Stimulated activated CD4-positive, alpha-beta T cell treated with anti-CD3 and anti-CD28 coated beads, Interleukin-4, amount 100 ng/mL, for 48 hours (primary cell): ENCODE measurements at places on chromosomes 6 and 20.
A peak's percentile ranks its signal among the peaks of the same experiment; 100 is the strongest.

DNA sequence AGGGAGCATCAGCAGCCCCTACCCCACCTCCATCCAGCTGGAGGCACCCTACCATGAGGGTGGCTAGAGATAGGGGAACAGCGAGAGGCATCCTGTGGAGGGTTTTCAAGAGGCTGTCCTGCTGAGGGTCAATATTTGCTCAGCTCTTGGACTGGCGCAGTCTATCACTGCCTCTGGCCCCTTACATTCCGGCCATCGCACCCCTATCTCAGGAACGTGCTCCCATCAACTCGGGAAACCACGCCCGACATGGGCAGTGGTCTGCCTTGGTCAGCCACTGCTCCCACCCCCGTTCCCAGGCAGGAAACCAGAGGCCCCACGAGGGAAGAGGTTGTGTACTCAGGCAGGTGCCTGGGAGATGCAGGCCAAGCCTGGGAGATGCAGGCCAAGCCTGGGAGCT lies 57.9 kb downstream of the VEGFA start:
- no peak for DNase-seq

DNA sequence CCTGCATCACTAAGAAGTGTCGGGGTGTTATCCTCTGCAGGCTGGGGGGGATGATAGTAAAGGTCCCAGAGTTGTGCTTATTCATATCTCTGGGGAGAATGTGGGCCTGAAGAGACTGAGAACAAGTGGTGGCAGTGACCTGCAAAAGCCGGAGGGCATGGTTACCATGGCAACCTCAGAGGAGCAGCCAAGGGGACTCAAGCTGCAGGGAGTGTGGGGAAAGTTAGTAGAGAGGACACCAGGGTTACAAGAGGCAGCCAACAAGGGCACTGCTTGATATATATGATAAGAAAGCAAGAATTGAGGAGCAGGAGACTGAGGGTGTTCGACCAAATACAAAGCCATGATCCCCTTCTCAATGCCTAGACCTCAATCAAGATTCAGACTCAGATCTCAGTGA lies 46.1 kb downstream of the HLA-F start:
- DNase-seq: no peak

DNA sequence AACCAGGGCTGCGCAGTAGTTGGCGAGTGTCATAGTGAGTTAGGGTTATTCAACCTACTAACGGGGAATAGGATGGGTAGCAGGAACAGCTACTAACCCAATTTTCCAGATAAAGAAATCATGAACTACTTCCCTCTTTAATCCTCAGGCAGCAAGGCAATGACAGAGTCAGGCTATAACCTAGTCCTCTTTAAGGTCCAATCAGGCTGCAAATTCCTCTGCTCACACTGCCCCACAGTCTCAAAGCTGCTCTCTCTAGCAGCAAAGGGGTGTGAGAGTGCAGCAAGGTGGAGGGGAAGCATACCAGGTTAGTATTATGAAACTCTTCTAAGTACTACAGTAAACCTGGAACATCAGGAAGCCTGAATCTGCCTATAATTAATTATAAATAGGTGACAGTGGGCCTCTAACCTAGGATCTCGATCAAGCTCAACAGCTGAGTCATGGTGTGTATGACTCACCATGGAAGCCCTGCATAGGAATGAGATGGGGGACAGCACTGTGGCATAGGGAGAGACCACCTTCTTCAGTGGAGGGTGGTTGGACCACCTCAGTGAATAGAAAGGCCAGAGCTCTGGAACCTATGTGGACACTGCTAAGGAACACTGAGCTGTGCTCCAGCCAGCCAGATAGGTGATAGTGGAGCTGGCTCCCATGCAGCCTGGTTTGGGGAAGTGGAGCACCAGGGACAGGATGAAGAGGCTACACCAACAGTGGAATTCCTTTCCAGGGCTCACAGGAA lies 7.9 kb downstream of the PEX6 start:
- DNase-seq: no peak

DNA sequence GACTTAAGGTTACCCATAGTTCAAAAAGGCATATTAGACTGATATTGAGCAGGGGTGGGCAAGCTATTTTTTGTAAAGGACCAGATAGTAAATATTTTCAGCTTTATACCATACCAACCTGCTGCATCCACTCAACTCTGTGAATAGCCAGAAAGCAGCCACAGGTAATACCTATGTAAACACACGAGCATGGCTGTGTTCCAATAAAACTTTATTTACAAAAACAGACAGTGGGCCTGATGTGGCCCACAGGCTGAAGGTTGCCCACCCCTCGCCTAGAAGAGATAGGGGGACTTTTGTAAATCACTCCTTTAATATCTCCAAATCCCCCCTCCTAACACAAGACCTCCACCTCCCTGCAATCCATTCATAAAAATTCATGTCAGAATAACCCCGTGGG lies 64.4 kb downstream of the PSMG4 start:
- no peak for DNase-seq

DNA sequence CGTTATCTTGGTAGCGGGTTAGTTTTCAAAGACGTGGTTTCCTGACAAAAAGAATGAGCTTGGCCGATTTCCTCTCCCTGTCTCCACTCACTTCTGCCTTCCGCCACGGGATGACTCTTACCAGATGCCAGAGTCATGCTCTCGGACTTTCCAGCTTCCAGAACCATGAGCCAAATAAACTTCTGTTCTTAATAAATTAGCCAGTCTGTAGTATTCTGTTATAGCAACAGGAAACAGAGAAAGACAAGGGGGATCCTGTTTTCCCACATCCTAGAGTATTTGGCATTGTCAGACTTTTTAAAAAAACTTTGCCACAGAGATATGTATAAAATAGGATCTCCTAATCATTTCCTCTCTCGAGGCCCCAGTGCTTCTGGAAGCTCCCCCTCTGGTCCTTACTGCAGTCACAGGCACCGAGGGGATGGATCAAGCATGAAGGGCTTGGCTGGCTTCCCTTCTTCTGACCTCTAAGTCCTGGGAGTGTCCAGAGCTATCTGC lies 84.9 kb upstream of the NAA20 start:
- no peak for DNase-seq

- DNase-seq: no peak
These were observed 428.0 kb downstream of the DHX35 start for GRCh38 chr20:39390186-39390585.

DNA sequence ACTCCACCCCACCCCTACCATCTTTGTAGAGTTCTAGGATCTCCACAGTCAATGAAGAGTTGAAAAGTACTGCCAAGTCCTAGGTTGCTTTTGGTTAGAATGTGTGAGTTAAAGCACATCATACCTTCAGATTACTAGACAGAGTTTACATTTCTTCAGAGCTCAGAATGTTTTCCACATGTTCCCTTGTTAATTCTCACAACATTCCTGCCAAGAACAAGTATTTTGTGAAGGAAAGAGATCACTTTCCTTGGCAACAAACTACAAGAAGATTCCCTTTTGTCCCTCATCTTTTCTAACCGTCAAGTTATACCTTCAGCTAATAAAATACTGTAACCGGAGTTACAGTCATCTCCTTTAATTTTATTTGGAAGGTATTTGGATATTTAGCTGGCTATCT lies 266.8 kb downstream of the ZFAND3 start:
- DNase-seq: no peak

DNA sequence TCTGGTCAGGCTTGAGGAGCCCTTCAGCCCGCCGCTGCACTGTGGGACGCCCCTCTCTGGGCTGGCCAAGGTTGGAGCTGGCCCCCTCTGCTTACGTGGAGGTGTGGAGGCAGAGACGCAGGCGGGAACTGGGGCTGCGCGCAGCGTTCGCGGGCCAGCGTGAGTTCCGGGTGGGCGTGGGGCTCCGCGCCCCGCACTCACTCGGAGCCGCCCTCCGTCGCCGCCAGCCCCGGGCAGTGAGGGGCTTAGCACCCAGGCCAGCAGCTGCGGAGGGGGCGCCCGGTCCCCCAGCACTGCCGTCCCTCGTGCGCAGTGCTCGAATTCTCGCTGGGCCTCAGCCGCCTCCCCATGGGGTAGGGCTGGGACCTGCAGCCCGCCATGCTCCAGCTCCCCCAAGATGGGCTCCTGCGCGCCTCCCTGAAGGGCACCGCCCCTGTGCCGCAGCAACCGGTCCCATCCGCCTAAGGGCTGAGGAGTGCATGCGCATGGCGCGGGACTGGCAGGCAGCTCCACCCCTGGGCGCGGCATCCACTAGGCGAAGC lies 695.9 kb downstream of the EPHA7 start:
- no peak for DNase-seq

GRCh38 chr6:1524040-1524480 lies 85.7 kb upstream of the FOXC1 start:
- DNase-seq: peak; percentile 71

DNA sequence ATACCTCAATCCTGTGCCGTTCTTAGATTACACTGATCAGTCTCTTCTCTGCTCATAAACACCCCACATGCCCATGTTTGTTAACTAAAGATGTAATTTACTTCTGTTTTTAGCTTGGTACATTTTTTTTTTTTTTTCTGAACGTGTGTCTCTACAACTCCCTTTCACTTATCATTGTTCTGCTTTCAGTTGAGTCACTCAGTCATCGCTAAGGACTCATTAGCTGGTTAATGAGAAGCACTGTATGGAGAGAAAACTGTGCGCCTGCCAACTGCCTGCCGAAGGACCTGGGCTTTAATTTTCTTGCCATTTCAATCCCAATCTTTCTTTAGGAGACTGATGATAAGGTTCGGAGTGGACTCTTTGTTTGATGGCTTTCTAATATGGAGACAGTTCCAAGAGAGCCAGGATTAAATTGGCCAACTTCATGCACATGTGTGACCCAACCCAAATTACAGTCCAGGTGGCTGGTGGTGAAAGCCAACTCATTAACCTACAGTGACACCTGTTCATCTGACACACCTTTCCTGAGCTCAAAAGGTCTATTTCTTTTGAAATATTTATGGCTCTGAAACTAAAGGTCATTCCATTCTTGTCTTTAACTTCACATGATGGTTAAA lies 334.1 kb downstream of the BCKDHB start:
- DNase-seq: no peak

GRCh38 chr6:158157064-158157764 lies 10.8 kb downstream of the SERAC1 start:
- no peak for DNase-seq

GRCh38 chr20:57805747-57806146 lies 95.9 kb upstream of the PMEPA1 start:
- DNase-seq: no peak

- no peak for DNase-seq
These were observed 39.3 kb upstream of the SMLR1 start for GRCh38 chr6:130787726-130788500.

- no peak for DNase-seq
These were observed 135.5 kb downstream of the LY86 start for GRCh38 chr6:6723921-6724538.

GRCh38 chr6:111533087-111533784 lies 50.2 kb upstream of the REV3L start:
- peak; percentile 21 for DNase-seq

- no peak for DNase-seq
These were observed 76.8 kb upstream of the FOXP4 start for GRCh38 chr6:41469156-41470028.
